ENCODE measurements at places on chromosomes 7 and 10.

- DNase-seq, result peak; percentile 92
Observed at GRCh38 chr7:93046641-93047040, 71.1 kb downstream of the SAMD9 start.

DNA sequence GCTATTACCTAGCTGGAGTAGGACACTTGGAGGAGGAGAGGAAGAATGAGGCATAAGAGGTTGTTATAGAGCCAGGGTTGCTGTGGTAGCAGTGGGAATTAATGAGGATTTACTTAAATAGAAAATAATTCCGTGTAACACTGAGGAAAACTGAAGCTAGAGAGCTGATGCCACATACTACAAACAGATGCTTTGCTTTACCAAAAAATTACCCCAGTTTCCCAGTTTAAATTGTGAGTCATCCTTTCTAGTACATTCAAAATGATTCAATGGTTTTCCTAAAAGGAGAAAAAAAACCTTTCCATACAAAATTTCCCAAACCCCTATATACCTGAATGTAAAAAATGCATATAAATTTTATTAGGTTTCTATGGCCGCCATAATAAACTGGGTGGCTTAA is 58.3 kb downstream of the ZNF518A start:
- DNase-seq, result no peak

GRCh38 chr10:112832361-112832878 is 117.6 kb upstream of the TCF7L2 start:
- DNase-seq, result no peak

GRCh38 chr7:120185940-120186682 is 86.9 kb upstream of the KCND2 start:
- DNase-seq, result no peak

- DNase-seq, result no peak
Observed at GRCh38 chr7:15709978-15710377, 23.5 kb upstream of the MEOX2 start.

- DNase-seq, result peak; percentile 18
Observed at GRCh38 chr7:135490783-135491182, 19.1 kb downstream of the CNOT4 start.

- DNase-seq, result no peak
Observed at GRCh38 chr7:99089914-99090629, 53.8 kb downstream of the SMURF1 start.

GRCh38 chr7:136064081-136064480 is 86.9 kb upstream of the MTPN start:
- DNase-seq, result no peak

- DNase-seq, result peak; percentile 54
Observed at GRCh38 chr7:105652359-105652993, 71.2 kb upstream of the EFCAB10 start.

DNA sequence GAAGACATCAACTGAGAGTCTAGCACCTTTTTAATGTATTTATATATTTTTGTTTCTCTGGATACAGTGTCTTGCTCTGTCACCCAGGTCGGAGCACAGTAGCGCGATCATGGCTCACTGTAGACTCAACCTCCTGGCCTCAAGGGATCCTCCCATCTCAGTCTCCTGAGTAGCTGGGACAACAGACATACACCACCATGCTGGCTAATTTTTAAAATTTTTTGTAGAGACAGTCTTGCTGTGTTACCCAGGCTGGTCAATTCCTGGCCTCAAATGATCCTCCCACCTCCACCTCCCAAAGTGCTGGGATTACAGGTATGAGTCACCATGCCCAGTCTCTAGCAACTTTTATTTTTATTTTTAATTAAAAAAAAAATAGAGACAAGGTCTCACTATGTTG is 51.4 kb upstream of the ANLN start:
- no peak for DNase-seq

GRCh38 chr7:43508461-43508860 is 74.4 kb upstream of the STK17A start:
- DNase-seq, result no peak

- DNase-seq, result no peak
Observed at GRCh38 chr7:128404143-128404681, 5.6 kb downstream of the IMPDH1 start.

DNA sequence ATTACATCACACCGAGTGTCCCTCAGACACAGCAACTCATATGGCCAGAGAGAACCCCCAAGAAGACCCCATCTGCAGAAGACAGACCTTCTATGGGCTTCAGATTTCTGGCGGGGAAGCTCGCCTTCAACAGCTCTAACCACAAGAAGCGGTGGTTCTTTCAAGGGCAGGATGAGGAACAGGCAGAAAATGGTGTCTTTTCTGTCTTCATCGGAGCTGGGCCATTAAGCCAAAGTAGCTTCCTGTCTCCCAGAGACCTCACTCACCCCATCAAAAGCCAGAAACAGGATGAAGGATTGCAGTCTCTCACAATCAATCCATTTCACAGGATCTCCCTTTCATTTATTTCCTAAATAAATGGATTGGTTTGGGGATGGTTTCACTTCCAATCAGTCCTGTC is 149.1 kb downstream of the HERPUD2 start:
- DNase-seq, result no peak

DNA sequence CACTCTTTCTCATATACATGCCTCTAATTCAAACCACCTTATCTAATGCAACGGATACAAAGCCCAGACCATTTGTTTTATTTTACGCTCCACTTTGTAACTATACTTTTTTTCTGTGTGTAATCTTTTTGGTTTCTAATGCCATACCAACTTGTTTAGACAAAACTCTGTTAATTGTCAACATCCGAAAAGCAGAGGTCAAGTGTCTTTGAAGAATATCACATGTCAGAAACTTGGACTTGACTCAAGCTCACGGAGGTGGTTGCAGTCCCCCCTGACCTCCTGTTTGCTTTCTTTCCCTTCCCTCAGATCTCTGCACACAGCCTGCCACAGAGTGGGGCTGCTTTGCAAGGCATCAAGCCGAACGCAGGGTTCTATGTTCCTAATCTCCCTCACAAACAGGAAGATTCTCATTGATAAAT is 698.9 kb downstream of the PARD3 start:
- DNase-seq, result no peak

DNA sequence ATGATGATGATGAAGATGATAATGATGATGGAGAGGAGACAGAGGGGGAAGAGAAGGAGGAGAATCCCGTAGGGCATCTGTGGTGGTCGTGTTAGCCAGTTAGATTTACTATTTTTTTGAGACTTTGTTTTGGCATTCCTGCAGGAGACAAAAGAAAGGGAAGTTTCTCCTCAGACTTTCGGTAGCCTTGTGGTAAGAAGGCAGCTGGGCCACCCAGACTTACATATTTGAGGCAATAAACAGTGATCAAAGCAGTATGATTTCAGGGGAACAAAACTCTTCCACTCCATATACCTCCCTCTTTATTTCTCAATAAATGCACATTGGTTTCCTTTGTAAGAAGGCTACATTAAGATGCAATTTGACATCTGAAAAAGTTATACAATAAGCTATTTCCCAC is 32.4 kb upstream of the BICC1 start:
- no peak for DNase-seq

- DNase-seq, result no peak
Observed at GRCh38 chr7:91378131-91378530, 113.9 kb downstream of the FZD1 start.

DNA sequence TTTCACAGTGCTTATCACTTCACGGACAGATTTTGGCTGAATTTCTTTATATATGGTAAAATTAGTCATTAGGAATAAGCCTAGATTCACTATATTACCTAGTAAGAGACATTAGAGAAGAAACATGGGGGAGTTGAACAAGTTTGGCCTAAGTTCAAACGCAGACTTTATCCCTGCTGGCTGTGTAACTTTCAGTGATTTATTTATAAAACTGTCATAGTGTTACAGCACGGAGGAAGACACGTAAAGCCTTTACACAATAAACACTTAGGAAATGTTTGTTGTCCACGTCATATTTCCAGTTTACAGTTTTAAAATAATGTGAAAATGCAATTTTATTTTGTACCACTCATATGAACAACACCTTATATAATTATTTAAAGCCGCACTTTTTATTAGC is 661.5 kb downstream of the MAGI2 start:
- DNase-seq, result no peak

DNA sequence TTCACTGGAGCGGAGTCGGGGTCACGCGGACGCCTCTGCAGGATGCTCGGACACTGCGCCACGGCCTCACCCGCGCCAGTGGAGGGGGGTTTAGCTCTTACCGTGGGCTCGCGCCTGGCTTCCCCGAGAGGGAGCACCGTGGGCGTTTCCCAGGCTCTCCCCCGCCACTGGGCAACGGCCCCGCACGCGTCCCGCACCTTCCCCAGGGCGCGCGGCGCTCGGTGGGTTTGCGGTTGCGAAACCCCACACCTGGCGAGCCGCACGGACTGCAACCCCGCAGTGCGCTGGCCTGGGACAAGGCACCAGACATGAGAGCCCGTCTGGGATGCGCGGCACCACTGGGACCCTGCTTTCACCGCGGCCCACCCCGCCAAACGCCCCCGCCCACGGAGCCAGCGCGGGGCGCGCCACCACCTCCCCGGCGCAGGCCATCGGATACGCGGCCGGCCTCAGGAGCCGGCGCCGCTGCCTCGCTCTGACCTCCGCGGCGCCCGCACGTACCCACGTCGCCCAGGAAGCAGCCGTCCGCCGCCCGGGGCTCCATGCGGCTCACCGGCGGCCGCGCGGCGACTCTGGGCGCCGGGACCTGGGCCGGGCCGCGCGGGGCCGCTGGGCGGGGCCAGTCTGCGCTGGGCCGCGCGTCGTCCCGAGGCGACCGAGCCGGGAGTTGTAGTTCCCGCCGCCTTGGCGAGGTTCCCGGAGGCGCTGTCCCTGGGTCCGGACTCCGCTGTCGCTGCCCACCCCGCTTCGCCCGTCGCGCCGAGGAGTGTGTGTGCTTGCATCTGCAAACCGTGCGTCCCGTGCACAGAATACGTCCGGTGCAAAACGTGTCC is at the start of gene ASB13:
Gene ASB13 (minus strand): TSS at position 588 of the 833 bp plus-strand sequence. CDS start 44 bp downstream, at position 544.
- DNase-seq, result peak; percentile 75

DNA sequence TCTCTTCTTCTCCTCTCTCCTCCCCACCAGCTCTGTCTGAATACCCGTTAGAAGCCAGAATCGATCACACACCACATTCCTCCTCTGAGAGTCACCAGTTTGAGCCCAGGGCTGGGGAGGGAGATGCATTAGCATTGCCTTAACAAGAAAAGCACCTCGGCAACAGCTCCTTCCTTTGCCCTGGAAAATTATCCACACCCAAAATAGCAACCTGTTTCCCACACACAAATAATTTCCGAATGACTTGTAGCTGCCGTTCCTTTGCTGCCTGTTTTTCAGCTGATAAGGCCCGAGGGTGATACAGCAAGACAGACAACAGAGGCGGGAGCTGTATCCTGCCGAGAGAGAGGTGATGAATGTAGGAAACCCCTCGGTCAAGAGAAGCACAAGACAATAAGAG is 91.3 kb downstream of the CPXM2 start:
- peak; percentile 11 for DNase-seq

DNA sequence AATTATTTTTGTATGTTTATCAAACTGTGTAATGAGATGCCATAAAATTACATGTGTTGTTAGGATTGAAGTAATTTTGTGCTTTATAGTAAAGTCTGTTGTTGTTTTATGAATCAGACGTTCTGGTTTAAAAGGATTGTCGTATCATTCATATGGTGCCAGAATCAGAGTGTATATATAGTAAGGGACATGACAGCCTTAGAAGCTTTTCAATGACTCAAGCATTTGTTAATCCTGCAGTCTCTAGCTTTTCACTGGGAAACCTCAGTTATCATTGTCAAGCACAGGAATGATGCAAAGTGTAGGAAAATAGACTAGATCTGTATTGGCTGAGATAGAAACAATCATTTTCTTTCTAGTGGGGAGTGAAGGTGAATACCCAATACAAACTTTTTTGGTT is 57.5 kb downstream of the TRRAP start:
- no peak for DNase-seq

- DNase-seq, result no peak
Observed at GRCh38 chr7:136900005-136900404, 31.6 kb downstream of the CHRM2 start.

GRCh38 chr7:158278745-158279320 is 308.8 kb downstream of the PTPRN2 start:
- DNase-seq, result no peak

DNA sequence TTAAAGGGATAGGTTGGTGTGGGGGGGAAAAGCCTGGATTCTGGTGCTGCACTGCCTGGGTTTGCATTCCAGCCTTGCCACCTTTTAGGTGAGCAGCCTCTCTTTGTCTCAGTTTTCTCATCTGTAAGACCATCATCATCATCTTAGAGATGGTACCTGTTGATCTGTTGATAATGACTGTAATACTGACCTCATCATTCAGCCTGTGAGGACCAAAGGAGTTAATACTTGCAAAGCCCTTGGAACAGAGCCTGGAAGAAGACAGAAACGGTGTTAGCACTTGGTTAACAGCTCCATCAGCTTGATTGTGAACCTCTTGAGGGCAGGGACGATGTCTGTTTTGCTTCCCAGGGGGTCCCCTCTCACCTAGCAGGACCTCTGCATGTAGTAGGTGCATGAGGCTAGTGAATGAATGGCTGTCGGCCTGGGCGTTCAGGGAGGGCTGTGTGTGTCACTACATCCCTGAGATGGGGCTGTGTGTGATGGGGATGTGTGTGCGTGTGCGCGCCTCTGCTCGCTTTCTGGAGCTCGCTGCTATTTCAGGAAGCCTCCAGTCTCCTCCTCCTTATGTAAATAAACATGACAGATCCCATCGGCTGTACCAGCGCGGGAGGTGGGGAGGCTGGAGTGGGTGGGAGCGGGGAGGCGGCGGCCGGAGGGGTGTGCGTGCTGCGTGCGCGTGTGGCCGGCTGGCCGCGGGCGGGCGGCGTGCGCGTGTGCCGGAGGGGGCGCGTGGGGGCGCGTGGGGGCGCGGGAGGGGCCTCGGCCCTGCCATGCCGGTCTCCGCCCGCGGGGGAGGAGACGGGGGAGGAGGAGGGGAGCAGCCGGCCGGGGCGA is 61.2 kb downstream of the NEURL1 start:
- peak; percentile 71 for DNase-seq

GRCh38 chr10:77768039-77768438 is 130.4 kb upstream of the KCNMA1 start:
- no peak for DNase-seq

DNA sequence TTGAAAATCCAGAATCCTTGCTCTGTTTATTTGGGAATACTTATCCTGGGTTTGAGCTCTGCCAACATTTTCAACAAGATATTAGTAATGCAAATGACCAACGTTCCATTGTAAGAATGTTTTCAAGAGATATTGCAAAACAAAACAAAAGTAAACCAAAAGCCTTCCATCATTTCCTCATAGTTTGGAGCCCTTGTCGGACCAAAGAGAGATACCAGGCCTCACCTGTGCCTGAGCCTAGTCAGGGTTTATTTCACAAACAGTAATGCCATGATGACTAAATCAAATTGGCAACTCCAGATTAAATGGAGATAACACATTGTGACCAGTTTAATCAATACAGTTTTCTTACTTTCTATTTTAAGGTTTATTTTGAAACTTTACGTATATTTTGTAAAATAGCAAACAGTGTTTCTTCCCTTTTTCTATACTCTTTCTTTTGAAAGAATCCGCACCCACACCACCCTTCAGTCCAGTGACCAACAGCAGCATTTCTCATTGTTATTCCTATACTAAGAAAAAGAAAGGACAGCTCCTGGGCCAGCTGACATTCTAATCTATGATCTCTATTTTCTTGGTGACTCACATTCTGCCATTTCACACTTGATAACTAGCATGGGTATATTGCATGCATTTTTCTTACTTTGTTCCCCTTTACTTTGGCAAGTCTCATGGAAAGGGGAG is 168.5 kb upstream of the MEOX2 start:
- peak; percentile 49 for DNase-seq

- no peak for DNase-seq
Observed at GRCh38 chr10:60029475-60029874, 123.1 kb upstream of the CCDC6 start.

GRCh38 chr7:158682456-158682855 is 22.1 kb downstream of the NCAPG2 start:
- DNase-seq, result no peak

Measured in OCI-M1 (cell line).